Umbilical cord (tissue), 2 donors: ENCODE measurements at places on chromosomes 7 and 10.

DNA sequence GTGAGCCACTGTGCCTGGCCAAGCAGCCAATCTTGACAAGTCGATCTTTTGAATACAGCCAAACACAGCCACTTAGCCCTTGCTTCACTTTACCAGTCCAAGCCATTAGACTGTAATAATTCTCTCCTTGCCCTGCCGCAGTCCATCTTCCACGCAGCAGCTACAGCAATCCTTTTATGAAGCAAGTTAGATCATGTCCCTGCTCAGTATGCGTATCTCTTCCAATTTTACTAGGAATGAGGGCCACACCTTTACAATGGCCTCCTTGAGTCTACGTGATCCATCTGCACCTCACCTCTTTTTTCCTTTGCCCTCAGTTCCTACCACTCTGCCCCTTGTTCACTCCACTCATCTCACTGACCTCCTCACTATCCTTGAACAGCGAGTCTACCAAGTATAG lies 22.2 kb downstream of the GSAP start:
- no peak for DNase-seq

DNA sequence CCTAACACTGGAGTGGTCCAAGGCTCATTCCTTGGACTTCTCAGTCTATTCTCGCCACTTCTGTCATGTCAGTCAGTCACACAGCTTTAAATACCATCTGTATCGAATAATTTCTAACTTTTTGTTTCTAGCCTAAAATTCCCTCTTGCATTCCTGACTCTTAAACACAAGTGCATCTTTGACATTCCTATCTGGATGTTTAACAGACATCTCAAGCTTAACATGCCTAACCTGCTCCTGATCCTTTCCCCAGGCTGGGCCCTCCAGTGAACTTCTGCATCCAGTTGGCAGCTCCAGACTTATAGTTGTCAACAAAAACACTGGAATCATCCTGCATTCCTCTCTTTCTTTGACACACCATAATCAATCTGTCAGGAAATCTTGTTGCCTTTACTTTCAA lies 4.5 kb upstream of the ABCB4 start:
- DNase-seq = no peak

DNA sequence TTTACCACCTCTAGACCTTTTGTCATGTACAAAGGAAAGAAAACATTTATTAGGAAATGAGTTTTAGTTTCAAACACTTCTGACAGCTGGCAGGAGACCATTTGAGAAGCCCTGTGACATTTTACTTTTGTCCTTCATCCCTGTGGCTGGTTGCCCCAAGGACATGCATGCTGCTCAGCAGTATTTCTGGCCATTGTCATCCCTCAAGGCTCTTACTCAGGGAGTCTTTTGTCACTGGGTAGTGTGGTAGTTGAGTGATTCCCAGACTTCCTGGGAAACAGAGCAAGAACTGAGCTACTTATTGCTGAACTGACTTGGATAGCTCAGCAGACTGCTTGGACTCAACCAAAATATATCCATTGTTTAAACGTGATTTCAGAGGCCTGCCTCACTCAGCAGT lies 142.8 kb downstream of the LRRC4 start:
- DNase-seq = no peak

DNA sequence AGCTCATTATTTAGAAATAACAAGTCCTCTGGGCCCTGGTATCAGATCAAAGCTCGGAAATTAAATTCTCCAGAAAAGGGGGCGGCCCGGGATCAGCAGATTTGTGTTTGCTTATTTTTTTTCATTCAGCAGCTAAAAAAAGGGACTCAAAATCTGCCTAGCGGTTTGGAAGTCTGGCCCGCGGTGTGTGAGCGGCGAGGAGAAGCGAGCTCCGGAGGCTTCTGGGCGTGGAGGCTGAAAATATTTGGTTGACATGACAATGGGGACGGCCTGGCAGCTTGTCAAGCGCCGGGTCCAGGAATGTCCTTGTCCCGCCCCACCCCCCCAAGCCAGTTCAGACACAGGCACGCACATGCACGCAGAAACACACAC lies 43.4 kb downstream of the FOXL3 start:
- peak; percentile 80 for DNase-seq

- peak; percentile 53 for DNase-seq
These were observed at the start of gene HTR7 for GRCh38 chr10:90857635-90858460. TSS of gene HTR7 (minus strand) at chr10:90858039. CDS start at chr10:90857671, 368 bp downstream.

- DNase-seq = no peak
These were observed 44.0 kb upstream of the FAM133B start for GRCh38 chr7:92634205-92634604.

DNA sequence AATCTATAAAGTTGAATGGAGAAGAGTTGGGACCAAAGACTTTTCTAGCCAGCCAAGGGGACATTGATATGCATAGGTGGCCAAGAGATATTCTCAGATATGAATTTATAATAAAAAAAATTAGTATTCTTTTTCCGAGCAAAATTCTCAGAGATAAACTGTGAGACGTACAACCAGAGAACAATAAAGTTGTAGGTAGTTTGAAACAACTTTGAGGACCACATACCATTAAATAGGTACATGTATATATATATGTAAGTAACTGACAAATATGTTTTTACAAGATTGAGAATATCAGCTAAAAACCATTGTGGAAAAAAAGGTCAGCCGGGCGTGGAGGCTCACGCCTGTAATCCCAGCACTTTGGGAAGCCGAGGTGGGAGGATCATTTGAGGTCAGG lies 56.5 kb downstream of the EXOC4 start:
- no peak for DNase-seq

GRCh38 chr7:20839196-20839735 lies 52.6 kb upstream of the SP8 start:
- DNase-seq = no peak

GRCh38 chr10:99685597-99685967 lies 26.3 kb downstream of the ENTPD7 start:
- DNase-seq = peak; percentile 10

DNA sequence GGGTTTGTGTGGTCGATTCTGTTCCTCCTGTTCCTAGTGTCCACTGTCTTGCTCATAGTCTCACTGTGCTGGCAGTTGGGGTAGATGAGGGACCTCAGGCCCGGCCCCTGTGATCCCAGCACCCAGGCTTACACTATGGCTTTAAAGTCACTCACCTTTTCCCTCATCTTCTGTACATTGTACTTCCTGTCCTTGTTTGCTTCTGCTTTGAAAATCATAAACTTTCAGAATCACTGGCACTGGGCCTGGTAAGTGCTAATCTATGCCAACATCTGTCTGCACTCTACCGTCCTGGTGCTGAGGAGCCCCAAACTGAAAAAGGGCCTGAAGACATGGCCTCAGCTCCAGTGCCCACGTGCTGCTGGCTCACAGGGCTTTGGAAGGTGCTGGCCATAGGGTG lies 5.7 kb upstream of the TAS2R60 start:
- DNase-seq = no peak

DNA sequence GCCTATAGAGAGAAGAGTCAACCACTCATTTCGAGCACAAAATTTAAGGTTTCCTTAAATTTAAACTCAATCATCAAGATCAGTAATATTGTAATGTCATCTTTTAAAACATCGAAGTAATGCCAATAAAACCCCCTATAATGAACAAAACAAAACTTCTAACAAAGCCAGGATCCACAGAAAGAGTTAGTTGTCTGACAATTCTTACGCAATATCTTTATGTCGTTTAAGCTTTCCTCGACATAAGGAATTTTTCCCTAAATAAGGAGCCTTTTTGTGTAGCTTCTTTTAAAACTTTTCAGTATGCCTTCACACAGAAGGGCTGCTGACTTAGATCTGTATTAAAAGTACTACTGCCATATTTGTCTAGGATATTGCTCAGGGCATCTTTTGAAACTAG lies 7.5 kb downstream of the EBLN1 start:
- DNase-seq = no peak

DNA sequence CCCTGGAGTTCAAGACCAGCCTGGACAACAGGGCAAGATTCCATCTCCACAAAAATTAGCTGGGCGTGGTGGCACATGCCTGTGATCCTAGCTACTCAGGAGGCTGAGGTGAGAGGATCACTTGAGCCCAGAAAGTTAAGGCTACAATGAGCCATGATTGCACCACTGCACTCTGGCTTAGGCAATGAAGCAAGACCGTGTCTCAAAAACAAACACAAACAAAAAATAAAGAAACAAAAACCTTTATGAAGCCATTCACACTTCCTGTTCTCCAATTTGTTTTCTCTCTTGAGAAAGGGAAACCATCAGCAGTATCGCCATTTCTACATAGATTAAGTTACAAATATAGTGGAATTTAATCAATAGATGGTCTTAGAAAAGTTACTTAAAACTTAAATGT lies 19.8 kb downstream of the YME1L1 start:
- no peak for DNase-seq

DNA sequence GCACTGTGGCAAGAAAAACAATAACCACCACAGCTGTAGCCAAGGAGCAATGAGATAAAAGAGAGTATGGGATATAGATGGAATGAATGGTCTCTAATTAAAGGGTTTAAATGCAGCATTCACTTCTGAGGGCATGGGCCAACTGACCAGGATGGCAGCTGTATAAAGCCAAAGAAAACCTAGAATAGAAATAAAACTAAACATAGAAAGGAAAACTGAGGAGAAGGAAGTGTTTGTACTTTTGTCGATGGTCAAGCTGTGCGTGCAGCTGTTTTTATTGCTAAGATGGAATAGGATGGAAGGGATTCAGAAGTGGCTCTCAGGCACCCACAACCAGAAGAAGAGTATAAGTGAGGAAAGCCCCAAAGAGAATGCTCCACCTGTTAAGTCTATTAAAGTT lies 37.9 kb downstream of the ZC3HC1 start:
- no peak for DNase-seq

DNA sequence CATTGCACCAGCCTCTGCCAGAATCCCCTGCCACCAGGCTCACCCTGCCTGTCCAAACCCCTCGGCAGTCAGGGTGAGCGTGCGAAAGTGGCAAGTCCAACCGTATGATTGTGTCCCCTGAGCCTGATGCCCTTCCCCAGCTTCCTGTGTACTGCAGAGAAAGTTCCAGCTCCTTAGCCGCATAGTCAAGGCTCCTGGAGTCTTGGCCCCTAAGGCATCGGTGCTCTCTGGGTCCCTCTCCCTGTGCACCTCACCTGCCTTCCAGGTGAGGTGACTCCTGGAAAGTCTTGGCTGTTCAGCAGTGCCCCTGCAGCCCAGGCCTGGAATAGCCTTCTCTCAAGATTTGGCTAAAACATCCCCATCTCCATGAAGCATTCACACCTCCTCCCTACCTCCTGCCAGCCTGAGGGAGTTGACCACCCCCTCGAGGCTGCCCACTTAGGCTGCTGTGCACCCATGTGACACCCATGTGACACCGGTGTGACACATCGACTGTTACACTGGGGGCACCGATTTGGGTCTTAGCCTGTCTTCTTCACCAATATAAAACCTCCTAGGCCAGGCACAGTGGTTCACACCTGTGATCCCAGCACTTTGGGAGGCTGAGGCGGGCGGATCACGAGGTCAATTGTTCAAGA lies 56.1 kb upstream of the ELN start:
- no peak for DNase-seq

- peak; percentile 15 for DNase-seq
These were observed 70.8 kb upstream of the UCN3 start for GRCh38 chr10:5293691-5294550.

GRCh38 chr7:100019908-100020307 lies 4.5 kb downstream of the ZKSCAN1 start:
- no peak for DNase-seq

- peak; percentile 85 for DNase-seq
These were observed 77.5 kb upstream of the STEAP1B start for GRCh38 chr7:22577470-22578001.

DNA sequence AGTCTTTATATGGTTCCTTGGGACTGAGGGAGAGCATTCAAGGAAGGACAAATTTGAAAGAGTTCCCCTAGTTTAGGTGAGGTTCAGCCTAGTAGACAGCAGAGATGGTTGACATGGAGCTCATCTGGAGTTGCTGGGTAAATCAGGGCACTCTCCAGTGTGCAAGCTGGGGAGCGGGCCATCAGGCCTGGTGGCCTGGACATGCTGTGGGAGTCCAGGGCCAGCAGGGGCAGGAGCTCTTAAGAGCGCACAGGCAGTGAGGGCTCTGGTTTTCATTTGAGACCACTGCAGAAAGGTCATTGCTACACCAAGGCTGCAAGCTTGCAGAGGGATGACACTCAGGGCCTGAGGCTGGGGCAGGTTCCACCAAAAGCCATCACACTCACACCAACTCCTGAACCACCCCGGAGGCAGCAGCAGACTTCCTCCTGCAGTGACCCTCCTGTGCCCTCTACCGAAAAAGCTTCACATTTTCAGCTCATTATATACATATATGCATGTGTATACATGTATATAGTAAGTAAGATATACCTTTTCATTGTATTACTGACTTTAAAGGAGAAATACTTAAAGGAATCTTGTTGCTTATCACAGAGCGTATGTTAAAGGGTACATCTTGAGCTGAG lies 39.5 kb downstream of the STEAP1B start:
- no peak for DNase-seq

DNA sequence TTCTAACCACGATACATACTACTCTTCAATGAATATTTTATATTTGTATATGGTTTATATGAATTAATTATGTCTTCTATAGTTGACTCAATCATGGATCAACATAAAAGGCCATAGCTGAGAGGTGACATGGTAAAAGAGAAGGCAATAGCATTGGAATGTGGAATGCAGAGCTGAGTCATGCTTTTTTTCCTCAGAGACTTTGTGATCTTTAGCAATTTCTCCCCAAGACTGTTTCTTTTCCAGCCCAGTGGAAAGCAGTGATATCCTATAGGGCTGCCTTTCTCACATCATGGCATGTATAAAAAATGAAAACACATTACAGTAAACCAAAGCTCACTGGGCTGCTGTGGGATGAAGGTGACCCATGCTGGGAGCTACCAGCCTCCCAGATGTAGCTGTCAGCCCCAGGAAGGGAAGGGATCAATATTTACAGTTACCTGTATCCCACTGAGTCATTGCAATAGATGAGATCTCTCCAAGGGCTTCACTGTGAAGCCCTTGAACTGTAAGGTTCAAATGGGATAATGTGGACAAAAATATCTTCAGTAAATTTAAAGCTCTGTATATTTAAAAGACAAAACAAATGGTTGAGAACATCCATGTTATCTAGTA lies 30.2 kb downstream of the SLC39A12 start:
- peak; percentile 54 for DNase-seq

GRCh38 chr10:126997801-126998590 lies 92.8 kb downstream of the DOCK1 start:
- DNase-seq = no peak

DNA sequence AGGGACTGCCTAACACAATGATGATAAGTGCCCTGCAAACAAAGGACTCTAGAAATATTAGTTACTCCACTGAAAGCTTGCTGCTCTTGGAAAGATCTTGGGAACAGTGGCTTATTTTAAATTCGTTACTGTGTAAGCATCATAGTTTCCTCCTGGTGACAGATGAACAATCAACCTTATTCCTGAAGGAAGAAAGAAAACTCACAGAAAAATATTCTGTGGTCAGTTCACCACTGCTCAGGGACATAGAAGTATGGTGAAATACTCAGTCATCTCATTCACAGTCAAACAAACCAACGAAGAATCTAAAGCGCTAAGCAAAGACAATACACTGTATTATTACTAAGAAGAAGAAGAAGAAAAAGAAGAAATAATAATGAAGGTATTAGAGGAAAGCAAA lies 27.8 kb downstream of the MKX start:
- DNase-seq = no peak

DNA sequence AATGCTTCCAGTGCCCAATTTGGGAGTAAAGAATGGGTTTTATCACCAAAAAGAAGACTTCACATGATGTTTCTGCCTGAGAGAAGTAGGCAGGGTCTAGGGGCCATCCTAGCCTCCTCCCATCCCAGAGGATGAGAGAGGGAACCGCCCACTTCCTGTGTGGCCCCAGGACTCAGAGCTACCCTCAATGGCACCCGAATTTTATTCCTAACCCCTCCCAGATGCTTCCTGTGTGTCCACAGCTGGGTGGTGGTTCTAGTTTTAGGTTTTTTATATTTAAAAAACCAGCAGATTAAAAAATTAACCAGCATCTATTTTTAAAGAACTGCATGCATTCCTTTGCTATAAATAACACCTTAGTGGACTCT lies 583.5 kb downstream of the PTPRN2 start:
- DNase-seq = no peak
